Tibial nerve (tissue), 4 donors: ENCODE measurements at places on chromosomes 6 and 20.

GRCh38 chr20:54606380-54606779, 131.0 kb downstream of the DOK5 start:
- DNase-seq: no peak

GRCh38 chr20:8267009-8267408, 134.9 kb downstream of the PLCB1 start:
- DNase-seq: no peak

DNA sequence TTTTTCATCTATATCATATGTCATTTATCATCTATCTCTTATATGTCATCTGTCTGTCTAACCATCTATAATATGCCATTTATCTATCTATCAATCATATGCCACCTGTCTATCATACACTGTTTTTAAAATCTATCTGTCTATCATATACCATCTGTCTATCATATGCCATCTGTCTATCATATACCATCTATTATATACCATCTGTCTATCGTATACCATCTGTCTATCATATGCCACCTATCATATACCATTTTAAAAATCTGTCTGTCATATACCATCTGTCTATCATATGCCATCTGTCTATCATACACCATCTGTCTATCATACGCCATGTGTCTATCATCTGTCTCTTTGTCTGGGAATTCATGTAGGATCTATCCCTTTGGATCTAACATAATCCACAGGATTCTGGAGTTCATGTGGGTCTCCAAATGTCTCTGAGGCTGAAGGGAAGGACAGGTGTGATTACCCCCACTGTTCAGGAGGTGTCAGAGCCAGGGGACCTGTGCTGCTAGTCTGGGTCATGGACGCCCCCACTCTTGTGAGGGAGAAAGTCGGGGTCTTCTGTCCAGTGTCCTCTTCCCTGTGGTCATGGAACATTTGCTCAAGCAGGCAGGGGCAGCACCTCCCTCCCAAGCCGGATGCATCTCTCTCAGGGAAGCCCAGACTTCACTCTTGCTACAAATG, 36.9 kb upstream of the FRMD1 start:
- no peak for DNase-seq

DNA sequence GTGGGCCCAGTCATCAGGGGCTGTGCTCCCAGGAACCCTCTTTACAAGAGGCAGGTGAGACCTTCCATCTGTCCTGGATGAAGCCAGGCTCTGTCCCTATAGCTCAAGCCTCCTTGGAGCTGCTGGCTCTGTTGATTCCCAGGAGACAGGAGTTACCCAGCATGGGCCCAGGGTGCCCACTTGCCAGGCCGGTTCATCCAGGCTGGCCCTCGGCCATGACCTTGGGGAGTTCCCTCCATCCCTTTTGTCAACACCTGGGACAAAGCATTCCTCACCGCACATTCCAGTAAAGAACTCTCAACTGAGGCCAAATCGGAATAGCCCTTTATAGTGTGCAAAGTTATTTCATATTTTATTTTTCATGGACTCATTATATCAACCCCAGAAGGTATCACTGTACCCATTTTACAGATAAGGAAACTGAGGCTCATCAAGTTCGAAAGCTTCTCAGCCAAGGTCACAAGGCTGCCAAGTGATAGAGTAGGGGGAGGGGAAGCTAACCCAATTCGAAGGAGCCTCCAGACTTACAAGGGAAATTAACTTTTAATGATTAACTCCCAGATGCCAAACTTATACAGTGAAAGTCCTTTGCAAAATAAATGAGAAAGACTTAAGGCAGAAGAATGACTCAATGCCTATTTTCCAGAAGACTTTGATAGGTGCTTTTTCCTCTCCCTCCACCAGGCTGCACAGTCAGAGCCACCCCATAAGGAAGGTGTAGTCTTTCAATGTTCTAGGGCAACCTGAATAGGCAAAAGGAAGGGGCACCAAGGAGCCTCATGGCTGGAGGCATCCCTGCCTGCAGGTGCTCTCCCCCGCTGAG, 18.5 kb downstream of the SDC4 start:
- DNase-seq: no peak

DNA sequence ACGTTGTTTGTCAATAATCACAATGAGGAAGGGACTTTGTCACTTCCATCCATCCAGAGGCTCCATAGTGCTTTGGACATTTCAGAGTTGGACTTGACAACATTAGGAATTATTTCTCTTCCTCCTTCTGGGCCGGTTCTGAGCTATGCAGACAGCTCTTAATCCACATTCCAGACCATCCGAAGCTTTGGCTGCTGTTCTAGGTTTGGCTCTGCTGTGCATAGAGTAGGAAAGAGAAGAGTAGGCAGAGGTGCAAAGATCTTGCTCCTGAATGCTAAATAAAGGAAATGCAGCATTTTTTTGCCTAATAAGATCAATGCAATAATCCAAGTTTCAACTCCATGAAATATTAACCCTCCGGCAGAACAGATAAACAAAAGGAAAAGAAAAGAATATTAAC, 251.8 kb upstream of the PRND start:
- no peak for DNase-seq

- DNase-seq: no peak
These were observed 312.7 kb downstream of the PRL start for GRCh38 chr6:21984135-21984534.

- DNase-seq: no peak
These were observed 156.1 kb upstream of the CHD6 start for GRCh38 chr20:41774291-41774690.
